ENCODE measurements at places on chromosomes 6 and 20.
A peak's percentile ranks its signal among the peaks of the same experiment; 100 is the strongest.

- no peak for DNase-seq
Observed at GRCh38 chr6:51531623-51532022, 555.8 kb downstream of the PKHD1 start.

DNA sequence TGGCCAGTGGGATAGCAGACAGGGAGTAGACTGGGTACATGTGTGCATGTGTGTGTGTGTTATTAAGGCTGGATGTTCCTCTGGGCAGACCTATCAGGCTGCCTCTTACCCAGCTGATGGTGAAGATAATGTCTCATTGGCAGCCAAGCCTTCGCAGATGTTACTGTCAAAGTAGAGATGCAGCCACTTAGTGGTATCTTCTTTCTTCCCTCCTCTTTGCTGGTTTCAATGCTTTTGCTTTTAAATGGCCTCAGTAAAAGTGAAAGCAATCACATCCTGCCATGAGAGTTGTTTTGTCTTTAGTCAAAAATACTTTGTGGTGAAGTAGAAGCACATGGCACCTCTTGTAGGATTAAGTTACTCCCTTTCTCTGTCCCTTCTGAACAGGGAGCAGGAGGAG, 57.5 kb downstream of the SNRNP48 start:
- DNase-seq = no peak

GRCh38 chr6:105320765-105321164, 82.1 kb downstream of the PREP start:
- DNase-seq = no peak

- no peak for DNase-seq
Observed at GRCh38 chr20:33124994-33125393, 43.0 kb upstream of the BPIFA2 start.

DNA sequence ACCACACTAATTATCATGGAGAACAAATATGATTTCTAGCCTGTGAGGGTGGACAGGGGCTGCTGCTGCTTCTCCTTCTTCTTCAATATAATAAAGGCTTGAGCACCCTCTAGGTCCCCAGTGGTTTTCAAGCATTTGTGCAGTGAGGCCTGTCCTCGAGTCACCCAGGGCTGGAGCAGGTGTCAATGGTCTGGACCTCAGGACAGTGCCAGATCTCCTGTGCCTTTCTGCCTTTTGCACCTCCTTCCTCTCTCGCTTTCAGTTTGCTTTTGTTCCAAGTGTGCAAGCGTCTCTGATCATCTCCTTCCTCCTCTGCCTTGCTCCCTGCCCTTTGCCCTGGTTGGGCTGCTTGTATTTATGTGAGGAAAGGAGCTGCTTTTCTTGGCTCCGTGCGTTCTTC, 152.2 kb upstream of the SYNDIG1 start:
- DNase-seq = no peak

- no peak for DNase-seq
Observed at GRCh38 chr6:31190488-31190887, 20.0 kb upstream of the POU5F1 start.

GRCh38 chr6:25781134-25781533, 26.6 kb downstream of the SLC17A4 start:
- DNase-seq = no peak

DNA sequence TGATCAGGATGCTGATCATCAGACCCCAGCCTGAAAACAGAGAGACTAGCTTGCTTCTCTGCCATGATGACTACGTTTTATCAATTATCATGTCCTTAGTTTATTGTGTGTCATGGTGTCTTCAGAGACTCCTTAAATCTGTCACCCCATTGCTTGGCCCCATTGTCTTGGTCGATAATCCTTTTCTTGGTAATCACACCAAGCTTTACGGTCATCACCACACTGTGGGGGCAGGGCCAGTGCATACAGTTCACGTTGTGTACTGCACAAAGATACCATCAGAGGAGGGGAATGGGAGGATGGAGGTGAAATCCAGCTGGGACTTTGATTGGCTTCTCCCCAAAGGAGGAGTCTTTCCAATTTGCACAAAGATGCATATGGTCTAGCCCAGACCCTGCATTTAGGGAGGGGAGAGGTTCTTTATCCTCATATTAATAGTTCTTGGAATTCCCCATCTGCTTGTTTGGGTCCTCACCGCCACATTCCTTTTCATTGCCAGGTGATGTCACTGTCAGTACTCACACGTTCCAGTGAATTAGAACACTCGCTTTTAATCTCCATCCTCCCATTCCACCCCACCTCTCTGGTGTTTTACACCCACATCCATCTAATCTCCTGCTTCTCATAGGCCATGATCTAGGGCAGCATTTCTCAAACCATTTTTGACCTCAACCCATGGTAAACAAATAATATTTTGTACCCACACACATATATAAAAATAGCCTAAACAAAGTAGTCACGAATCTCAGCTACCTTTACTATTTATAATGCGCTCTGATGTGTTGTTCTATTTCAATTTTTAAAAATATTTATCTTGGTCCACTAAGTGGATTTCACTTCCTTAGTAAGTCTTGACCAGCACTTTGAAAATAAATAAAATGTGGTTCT, 5.7 kb downstream of the ETV7 start:
- DNase-seq = no peak

DNA sequence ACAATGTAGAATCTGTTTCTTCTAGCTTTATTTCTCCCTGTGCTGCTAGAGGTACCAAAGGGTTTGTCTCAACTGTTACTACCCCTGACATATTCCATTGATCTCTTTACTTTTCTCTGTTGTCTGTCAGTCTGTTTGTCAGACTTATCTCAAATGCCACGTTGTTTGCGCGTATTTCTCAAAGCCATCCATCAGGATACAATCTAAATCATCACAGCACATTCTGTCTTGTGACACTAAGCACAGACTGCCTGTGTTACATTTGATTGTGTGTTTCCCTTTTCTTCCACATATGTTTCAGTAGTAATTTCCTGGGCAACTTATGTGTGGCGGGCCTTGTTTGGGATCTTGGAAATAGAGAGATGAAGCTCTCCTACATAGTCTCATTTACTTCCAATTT, 30.2 kb upstream of the SERINC3 start:
- no peak for DNase-seq

DNA sequence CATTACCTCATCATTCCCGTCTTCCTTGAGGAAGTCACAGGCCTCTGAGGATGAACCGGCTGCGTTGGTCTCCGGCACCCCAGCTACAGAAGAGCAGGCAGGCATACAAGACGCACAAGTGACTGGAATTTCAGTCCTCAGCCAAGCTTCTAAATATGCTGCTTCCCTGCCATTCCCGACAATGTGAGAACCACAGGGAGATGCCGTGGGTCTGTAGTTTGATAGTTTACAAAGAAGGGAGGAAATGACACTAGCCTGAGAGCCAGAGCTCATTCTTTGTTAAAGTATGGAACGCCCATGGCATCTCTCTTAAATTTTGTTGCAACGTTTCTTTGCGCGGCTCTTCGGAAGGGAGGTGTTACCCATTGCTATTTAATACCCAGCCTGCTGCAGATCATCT, 25.7 kb downstream of the HEBP2 start:
- no peak for DNase-seq

- DNase-seq = peak; percentile 61
Observed at GRCh38 chr6:109008537-109009235, 86.0 kb downstream of the SESN1 start.

DNA sequence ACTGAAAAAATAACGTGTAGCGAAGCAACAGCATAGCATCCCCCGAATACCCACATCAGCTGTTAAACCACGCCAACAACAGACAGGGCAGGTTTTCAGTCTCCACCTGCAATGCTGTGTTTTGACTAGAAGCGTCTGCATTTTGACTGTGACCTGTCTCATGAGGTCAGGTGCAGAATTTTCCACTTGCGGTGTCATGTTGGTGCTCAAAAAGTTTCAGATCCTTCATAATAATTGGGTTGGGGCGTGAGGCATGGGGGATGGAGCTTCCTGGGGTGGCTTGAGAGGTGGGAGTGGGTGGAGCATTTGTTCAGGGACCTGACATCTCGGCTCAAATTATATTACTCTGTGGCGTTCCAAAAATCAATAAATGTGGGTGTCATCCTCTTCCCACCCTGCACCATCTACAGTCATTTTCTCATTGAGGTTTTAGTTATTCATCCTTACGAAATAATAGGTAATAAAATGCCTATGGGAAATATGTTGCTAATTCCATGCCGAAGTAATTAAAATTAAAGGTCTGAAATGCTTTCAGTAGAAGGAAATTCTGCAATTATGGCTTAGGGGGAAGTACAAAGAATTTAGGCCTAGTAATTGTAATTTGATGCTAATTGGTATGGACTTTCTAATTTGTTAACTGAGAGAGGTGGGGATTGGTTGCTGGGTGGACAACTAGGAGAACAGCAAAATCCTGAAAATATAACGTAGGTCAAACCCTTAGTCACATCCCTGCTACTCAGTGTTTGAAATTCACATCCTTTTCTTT, 81.0 kb downstream of the TIAM2 start:
- no peak for DNase-seq

DNA sequence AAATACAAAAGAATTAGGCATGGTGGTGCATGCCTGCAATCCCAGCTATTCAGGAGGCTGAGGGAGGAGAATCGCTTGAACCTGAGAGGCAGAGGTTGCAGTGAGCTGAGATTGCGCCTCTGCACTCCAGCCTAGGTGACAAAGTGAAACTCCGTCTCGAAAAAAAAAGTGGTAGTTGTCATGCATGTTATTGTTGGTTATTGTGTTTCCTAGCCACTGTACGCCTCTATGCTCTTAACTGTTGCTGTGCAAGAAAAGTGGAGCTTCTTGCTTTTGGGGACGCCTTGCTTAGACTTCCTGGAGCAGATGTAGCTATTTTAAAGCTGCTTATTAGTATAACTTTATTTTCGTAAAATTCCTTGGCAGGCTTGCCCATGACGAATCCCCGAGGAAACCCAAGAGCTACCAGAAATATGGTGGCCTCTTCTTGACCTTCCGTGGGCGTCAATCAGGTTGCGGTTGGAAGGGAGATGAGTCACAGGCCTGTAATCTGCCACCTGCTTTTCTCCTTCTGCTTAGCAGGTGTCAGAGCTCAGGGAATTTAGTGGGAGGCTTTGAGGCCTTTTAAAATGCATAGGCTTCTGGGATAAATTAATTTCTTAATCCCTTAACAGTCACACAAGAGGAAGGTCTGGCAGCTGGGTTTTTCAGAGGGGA, 17.3 kb downstream of the GABRR2 start:
- peak; percentile 35 for DNase-seq

GRCh38 chr6:133855991-133856370, 32.9 kb upstream of the TCF21 start:
- no peak for DNase-seq

DNA sequence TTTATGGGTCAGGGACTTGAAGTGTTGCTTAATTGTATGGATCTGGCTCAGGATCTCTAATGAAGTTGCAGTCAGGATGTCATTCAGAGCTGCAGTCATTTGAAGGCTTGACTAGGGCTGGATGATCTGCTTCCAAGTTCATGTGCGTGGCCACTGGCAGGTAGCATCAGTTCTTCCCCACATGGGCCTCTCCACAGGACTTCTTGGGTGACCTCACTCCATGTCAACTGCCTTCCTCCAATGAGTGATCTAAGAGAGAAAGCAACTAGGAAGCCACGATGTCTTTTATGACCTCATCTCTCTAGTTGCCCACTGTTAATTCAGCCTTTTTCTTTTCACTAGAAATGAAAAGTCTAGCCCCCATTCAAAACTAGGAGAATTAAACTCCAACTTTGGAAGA, 104.1 kb downstream of the COL9A1 start:
- DNase-seq = no peak

GRCh38 chr20:44435630-44436335, 39.9 kb upstream of the TTPAL start:
- peak; percentile 77 for DNase-seq

DNA sequence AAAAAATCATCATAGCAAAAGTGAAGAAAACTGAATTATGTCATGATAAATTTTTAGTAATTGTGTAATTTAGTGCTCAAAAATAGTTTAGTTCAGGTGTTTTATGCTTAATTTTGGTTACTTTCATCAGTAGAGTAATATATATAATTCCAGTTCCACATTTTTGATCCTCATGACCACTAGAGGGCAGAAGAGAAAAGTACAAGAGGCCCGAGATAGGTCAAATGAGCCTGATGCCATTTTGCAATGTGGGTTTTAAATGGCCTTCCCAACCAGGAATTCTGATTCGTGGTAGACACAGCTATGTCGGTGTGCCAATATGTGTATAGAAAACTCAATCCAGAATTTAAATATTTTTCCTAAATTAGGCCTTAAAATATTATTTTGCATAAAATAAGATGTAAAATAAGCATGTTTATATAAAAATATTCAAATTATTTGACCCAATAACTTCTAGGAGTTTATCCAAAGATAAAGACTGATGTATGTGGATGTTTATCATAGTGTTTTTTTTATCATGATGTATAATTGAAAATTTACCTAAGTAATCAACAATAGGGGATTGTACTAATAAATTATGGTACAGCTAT, 159.7 kb upstream of the RPS6KA2 start:
- DNase-seq = peak; percentile 87

GRCh38 chr6:21653323-21653722, 59.8 kb downstream of the SOX4 start:
- DNase-seq = no peak

DNA sequence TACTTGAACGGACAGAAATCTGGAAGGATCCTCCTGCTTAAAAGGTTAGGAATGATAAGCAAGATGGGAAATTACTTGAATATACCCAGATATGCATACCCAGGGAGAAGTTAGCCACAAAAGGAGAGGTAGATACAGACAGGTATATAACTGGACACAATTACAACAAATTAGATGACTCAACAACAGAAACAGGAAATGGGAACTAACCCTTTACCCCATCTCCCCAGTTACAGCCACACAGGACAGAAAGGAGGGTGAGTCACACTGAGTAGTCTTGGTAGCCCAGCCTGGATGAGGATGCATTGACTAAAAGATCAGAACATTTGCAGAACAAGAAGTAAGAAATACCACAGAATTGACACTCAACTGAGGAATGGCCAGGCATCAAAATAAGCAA, 61.2 kb downstream of the C6orf52 start:
- peak; percentile 90 for DNase-seq

GRCh38 chr6:154938221-154938580, 56.9 kb upstream of the TIAM2 start:
- DNase-seq = no peak

GRCh38 chr6:36523451-36523850, 23.8 kb downstream of the STK38 start:
- DNase-seq = no peak

DNA sequence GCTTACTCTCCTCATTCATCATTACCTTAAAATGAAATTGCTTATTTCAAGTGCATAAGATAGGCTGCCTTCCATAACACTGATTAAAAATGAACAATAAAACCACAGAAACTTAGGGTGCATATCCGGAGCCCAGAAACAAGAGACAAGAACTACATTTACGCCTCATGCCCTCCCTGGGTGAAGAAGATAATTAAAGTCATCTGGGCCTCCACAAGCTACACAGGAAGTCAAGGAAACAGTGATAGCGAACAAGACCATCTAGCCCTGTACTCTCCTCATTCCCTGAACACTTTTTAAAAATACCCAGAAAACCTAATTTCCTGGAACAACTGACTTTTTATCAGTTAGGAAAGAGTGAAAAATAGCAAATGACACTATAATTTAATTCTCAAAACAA, 6.3 kb downstream of the SOD2 start:
- peak; percentile 33 for DNase-seq

DNA sequence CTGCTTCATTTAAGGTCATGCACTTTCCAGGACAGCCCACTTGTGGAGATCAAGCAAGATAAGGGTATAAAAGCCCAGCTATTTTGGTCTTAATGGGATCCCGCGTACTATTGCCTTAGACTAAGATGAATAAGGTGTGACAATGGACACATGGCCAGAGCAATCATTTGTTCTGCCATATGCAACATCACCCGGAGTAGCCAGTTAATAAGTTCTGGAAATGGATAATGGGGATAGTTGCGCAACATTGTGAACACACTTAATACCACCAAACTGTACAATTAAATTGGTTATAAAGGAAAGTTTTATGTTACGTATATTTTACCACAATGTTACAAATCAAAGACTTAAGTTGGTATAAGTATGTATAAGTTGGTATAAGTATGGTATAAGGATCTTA, 674.5 kb downstream of the HDGFL1 start:
- DNase-seq = no peak
